Fibroblast of lung (primary cell): ENCODE measurements at places on chromosomes 2 and 18. TPM values are rescaled to one million over a fixed set of nuclear protein-coding genes. Genes with fewer than 3 reads are reported as not detected.

DNA sequence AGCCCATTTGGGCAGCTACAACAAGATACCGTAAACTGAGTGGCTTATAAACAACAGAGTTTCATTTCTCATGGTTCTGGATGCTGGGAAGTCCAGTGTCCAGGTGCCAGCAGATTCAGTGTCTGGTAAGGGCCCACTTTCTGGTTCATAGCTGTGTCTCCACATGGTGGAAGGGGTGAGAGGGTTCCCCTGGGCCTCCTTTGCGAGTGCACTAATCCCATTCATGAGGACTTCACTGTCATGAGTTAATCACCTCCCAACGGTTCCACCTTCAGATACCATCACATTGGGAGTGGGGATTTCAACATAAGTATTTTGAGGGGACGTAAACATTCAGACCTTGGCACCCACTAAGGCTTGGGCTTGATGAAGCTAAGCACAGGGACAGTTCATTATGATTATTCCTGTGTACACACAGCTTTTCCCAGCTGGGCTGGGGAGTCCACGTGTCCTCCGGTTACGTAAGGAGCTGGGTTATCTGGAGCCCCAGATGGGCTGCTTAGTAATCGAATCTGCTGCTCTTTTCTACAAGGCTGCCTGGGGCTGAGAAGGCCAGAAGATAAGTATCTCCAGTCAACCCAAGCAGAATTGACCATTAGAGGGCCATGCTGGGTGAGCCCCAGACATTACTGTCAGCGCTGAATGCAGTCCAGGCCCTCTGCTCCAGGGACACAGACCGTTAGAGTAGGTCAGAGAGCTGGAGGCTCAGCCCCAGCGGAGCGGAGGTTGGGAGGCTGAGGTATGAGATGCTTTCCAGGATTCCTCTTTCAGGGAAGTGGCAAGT, 42.7 kb downstream of the EPAS1 start:
- peak; percentile 52 for DNase-seq

DNA sequence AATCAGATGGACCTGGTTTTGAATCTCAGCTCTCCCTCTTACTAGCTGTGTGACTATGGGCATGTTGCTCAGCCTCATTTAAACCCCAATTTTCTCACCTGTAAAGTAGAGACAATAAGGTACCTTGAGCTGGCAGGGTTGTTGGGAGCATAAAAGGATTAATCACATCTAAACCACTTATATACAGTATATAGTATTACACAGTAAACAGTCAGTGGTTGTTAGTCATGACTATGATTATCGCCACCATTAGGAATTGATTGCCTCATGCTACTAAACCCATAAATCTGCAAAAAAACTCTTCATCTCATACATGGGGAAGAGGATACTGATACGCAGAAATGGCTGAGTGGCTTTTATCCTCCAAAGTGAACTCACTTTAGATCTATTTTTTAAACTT, 65.8 kb downstream of the INO80D start:
- no peak for DNase-seq

The TMEM198 gene
- 0.77 and 0.99 TPM in 2 replicates for total RNA-seq

GRCh38 chr2:207254591-207255464, 89.1 kb upstream of the KLF7 start:
- DNase-seq: peak; percentile 86

GRCh38 chr2:16346671-16347070, 319.0 kb downstream of the CYRIA start:
- DNase-seq: no peak

- DNase-seq: no peak
Measured at GRCh38 chr18:70284976-70285620, 3.7 kb upstream of the SOCS6 start.

The ADGRF3 gene
- under 0.01 TPM in 1 of 2 replicates, not detected in the other for total RNA-seq

The MRPL19 gene
- 29.3 and 36.2 TPM in 2 replicates for total RNA-seq

The TGFA gene
- total RNA-seq: not detected in 2 replicates

The SLC5A7 gene
- total RNA-seq: not detected in 2 replicates

DNA sequence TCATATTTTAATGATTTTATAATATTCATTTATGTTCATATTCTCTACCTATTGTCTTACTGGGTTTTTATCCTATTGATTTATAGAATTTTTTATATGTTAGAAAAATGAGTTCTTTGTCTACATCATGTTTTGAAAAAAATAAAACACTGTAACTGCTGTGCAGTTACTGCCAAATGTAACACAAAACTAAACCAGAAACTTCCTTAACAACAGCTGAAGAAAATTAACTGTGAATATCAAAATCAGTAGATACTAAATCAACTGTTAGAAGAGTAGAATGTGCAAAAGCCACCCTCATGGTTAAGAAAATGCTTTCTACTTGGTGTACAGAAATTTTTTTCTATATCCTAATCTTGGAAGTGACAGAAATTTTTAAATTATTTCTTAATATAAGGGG, 69.5 kb downstream of the PTRHD1 start:
- no peak for DNase-seq

DNA sequence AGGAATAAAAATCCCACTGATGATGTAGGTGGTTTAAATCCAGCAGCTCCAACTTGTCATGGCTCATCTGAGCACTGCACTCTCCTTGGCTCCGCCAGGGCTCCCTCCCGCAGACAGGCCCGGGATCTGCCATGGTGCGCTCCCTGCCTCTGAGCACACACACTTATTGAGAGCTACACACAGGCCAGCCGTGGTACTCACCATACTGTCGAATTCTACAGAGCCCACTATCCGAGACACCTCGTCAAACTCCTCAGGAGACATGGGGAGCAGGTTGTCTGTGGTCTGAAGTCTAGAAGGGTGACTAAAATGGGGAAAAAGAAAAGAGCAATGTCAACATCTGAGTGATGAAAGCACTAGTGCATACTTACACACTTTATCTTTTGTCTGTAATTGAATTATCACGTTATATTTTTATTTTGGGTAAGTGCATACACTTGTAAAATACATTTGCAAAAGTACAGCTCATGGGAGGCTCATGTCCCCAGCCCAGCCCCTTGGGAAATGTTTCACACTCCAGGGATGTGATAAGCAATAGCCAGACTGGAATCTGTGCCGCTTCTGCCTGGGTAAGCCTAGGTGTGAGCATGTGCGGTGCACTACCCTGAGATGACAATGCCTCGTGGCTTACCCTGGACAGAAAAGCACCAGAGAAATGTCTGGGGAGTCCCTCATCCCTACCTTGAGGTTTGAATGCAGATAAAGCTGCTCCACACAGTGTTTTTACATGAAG, 39.2 kb downstream of the STAT1 start:
- DNase-seq: no peak

The CTNNA2 gene
- total RNA-seq: not detected in 2 replicates

DNA sequence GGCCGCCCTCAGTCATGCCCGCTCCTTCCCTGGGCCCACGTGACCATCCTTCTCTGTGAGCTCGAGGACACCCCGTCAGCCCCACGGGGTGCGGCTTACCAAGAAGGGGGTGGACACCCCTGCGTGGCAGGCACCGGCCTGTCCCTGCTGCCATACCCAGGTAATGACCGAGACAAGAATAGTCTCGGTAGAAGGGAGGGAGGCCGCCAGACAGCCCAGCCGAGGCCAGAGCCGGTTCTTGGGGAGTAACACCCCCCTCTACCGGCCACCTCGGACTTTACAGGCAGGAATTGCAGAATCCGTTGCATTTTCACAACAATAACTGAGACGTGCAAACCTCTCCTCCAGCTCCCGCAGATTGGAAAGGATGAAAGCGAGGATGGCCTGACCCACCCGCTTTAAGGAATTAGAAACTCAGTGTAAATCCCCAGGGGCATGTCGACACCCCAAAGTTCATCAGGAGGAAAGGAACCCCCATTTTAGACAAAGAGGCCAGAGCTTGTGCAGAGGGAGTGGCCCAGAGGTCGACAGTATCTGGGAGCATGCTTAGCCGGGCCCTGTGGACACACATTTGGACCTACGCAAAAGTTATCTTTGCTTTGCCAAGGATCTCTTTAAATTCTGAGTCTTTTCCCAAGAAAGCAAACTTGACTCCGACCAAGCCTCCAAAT, 60.1 kb upstream of the GLI2 start:
- DNase-seq: no peak

GRCh38 chr2:118686346-118686745, 161.1 kb downstream of the EN1 start:
- no peak for DNase-seq
